NCI-H526 (cell line): ENCODE measurements at places on chromosomes 7 and 10.
A peak's percentile ranks its signal among the peaks of the same experiment; 100 is the strongest.

GRCh38 chr7:63925262-63925625 lies 73.4 kb upstream of the ZNF722 start:
- peak; percentile 57 for DNase-seq

DNA sequence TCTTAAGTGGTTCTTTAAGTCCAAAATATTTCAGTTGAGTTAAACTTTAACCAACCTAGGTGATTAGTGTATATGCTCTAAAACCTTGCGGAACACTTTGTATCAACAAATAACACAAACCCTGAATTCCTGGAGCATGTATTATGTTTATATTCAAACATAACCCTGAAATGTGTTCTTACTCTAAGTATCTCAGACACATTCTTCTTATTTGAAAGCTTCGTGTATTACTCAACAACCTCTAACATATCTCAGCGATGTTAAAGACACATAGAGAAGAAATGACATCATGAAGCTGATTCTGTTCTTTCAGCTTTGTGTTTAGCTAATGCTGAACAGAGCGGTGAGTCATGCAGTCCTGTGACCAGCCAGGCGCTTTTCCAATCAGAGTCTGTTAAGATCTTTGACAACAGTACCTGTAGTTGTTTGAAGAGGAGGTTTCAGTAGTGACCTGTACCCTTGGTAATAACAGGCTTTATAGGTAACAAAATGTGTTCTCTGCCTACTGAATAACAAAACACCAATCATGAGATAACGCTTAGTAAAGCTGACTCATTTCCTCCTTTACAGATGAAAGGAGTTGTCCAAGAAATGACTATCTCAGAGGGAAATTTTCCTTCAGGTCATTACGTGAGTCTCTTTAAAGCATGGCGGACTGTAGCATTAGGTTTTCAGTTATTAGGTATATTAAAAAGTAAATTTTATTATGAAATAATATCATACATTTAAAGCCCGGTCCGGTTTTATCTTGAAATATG lies 67.3 kb upstream of the KLF6 start:
- no peak for DNase-seq

- no peak for DNase-seq
Observed at GRCh38 chr10:5522913-5523560, 1.7 kb upstream of the CALML3 start.

DNA sequence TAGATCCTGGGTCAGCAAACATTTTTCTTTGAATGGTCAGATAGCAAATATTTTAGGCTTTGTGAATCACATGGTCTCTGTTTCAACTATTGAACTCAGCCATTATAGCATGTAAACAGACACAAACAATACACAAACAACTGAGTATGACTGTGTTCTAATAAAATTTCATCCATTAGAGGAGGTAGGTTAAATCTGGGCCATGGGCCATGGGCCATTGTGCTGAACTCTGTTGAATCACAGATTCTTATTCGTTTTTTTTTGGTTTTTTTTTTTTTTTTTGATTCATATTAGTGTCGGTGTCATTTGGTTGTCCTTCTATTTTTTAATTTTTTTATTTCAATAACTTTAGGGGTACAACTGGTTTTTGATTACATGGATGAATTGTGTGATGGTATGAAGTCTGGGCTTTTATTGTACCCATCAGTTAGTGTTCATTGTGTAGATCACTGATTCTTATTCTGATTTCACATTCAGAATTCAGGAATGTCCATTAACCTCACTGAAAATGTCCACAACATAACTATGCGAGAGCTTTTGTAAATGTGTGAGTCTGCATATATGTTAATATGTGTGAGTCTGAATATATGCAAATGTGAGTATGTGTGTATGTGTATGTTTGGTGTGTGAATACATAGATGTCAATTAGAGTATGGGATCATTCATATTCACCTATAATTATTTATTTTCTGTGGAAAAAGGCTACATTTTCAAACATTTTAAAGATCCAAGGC lies 443.7 kb upstream of the GRM3 start:
- DNase-seq = no peak

GRCh38 chr7:1386623-1387220 lies 72.5 kb downstream of the MICALL2 start:
- peak; percentile 69 for DNase-seq

DNA sequence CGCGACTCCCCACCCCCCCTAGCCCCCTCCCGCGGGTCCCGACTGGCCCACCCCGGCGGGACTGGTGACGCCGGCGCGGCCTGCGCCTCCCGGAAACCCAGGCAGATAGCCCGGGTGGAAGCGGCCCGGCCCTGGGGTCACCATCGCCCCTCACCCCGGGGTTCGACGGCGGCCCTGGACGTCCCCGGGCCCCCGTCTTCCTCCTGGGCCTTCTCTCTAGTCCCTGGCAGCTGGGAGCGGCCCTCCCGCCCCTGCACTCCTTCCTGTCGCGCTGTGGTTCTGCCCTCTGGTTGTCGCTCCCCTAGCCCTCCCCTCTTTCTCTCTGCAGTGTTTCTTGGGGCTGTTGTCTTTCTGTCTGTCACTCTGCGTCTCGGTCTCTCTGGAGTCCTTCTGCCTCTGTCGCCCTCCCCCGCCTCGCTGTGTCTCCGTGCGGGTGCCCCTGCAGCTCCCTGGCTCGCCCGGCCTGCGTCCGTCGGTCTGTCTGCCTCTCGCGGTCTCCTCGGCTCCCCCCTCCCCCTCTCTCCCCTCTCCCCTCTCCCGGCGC lies 90.5 kb upstream of the PAX2 start:
- DNase-seq = no peak

DNA sequence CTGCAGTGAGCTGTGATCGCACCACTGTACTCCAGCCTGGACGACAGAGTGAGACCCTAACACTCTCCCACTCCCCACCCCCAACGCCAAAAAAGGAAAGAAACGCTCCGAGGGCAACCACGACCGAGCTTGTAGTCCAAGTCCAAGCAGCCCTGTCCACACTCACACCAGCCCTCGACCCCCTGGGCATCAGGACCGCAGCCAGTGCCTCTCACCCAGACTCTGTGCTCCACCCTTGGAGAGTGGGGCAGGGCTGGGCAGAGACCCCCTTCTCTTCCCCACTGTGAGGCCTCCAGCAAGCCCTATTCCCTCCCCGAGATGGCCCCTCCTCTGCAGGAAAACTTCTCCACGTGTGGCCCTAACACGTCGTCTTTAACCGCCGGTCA lies 82.6 kb downstream of the FOXL3 start:
- no peak for DNase-seq

DNA sequence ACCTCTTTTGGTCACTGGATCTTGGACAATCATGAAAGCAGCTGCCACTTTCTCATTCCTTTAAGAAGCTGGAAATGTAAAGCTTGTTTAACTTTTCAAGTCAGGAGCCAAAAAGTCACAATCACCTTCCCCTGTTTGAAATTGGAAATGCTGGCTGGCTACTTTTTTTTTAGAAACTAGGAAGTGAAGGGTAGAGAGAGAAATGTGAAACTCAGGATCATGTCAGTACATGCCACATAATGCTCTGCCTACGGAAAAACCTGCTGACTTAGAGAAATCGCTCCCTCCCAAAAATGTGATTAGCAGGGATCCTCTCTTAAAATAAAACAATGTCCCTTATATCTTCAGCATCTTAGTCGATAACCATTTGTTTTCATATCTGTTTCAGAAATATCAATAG lies 188.4 kb upstream of the C7orf33 start:
- no peak for DNase-seq

- no peak for DNase-seq
Observed at GRCh38 chr10:87862679-87863052, 667 bp downstream of the KLLN start.

GRCh38 chr10:23829556-23829955 lies 379.4 kb upstream of the KIAA1217 start:
- no peak for DNase-seq

DNA sequence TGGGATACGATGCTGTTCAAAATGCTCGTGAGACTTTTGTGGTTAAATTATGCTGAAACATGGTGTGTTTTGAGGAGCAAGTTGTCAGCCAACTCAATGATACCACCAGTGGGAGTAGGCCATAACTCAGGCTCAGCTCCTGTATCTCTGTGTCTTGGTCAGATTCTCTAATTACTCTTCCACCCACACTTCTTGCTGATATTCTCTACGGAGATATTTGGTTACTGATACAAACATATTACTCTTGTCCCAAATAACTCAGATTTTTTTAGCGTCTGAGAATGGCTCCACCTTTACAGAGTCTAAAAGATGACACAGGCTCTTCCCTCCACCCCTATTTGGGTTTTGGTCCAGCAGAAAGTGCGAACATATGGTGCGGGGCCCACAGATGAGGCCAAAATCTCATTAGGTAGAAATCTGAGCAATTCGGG lies 168.9 kb downstream of the PKD1L1 start:
- no peak for DNase-seq

DNA sequence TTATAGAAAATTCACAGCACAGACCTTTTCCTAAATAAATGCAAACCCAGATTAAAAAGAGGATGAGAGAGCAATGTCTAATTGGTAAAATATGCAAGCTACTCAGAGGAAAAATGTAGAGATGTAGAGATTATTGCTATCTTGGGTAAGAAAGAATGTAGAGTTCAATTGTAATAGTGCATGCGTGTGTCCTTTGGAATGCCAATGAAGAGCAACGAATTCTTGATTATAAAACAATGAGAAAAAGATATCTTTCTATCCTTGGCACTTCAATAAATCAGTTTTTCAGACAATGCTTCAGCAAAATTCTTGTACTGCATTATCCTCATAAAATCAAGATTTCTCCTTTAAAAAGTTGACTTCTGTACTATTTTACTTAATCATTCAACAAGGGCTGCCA lies 50.9 kb downstream of the SEMA3D start:
- DNase-seq = no peak

- no peak for DNase-seq
Observed at GRCh38 chr7:120337308-120337907, 64.4 kb downstream of the KCND2 start.

GRCh38 chr10:132164761-132165278 lies 21.9 kb upstream of the DPYSL4 start:
- peak; percentile 74 for DNase-seq

- no peak for DNase-seq
Observed at GRCh38 chr7:47493976-47494911, 87.7 kb downstream of the TNS3 start.

DNA sequence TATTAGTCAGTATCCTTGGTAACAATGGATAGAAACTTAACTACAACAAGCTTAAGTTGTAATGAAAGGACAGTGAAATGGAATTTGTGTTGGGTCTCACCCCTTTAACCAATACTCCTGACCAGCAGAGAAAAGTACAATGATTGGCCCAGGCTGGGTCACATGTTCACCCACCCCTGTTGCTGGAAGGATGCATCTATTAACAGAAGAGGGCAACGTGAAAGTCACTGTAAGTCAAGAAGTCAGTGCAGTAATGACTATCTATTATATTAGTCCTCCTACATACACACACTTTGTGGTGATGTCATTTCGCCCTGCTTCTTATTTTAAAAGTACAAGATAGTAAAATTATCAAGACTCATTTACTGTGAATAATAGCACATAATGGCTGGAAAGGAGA lies 16.2 kb downstream of the PNLIPRP2 start:
- DNase-seq = no peak

DNA sequence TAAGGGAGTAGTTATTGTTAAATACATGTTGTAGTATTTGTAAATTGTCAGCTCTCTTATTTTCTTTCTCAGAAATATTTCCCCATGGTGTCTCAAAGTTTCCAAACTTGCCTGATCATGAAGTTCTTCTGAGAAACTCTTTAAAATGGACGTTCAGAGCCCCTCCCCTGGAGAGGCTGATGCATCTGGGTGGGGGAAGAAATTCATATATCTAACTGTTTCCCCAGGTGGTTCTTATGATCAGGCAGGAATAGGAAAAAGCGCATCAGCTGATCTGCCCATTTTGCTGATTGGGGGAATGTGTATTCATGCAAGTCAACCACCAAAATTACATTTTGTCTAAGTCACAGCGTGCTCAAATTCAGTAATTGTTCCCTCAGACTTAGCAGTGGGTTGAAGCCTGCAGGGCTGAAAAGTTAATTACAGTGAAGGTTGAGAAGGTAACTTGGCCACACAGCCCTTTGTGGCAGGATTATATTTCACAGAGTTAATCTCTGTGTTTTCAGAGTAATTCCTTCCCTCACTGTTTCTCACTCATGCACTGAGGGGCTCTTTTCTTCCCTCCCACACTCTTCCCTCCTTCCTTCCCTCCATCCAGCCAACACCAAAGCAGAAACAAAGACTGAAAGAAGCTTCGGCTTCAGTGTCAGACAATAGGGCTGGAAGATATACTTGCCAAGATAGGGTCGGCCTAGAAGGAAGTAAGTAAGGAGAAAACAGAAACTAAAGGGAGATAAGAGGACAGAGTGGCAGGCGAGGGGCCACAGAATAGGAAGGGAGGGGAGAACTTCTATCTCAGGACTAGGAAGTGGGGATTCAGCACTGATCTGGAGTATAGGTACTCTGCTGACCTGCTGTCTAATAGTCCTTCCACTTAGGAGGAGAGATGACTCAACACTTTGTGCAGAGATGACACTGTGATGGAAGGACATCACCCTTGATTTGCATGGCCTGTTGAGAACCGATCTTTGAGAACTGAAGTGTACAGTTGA lies 50.5 kb upstream of the STARD3NL start:
- no peak for DNase-seq

- DNase-seq = no peak
Observed at GRCh38 chr10:61399406-61399805, 53.8 kb downstream of the TMEM26 start.

DNA sequence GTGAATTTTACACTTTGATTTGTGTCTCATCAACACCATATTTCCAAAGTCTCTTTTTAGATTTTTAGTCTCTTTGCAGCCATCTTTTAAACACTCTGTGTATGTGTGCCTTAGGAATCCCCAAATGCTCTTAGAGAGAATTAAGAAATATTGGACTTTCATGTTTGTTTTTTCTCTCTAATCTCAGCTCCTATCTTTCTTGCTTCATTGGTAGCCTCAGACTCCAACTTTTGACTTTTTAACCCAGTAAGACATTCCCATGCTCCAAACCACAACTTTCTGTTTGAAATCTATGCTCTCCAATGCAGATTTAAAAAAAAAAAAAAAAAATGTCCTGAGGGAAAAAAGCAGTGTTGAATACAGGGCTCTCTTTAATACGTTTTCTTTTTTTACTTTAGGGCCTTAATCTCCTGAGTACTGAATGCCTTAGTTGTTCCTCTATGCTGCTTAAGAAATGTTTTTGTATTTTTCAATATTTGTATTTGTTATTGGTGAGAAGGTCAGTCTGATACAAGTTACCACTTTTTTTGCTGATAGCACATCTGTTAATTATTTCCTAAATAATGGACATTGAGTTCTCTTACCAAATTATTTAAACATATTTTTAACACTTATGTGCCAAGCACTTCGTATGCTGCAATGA lies 489.9 kb downstream of the NXPH1 start:
- DNase-seq = no peak

GRCh38 chr7:77696057-77696642 lies at the start of gene RSBN1L:
RSBN1L (plus strand) TSS chr7:77696459; CDS start chr7:77696470, 11 bp downstream.
- DNase-seq = peak; percentile 100

GRCh38 chr7:130491841-130492522 lies at the start of gene MEST:
MEST (plus strand) TSS chr7:130492085; CDS start chr7:130492314, 229 bp downstream.
- peak; percentile 39 for DNase-seq

- no peak for DNase-seq
Observed at GRCh38 chr10:131219584-131219886, 92.0 kb downstream of the TCERG1L start.

DNA sequence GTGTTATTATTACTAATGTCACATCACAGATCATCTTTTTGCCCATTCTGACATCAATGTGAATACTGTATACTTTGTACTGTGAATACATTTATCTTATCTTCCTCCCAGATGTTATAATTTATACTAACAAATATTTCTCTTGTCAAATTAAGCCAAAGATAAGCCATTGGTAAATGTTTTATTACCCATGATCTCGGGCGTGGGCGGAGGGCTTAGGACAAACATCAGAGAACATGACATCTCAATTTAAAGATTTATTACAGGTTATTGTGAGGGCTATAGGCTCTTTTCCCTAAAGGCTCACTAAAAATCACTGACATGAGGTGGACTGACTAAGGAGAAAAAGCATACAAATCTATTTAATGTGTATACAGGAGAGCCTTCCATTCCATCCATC lies 58.2 kb upstream of the DGKB start:
- no peak for DNase-seq
